ENCODE measurements at places on chromosomes 11 and 22.

GRCh38 chr11:113528982-113529381 lies 53.8 kb upstream of the DRD2 start:
- DNase-seq = peak; percentile 46

DNA sequence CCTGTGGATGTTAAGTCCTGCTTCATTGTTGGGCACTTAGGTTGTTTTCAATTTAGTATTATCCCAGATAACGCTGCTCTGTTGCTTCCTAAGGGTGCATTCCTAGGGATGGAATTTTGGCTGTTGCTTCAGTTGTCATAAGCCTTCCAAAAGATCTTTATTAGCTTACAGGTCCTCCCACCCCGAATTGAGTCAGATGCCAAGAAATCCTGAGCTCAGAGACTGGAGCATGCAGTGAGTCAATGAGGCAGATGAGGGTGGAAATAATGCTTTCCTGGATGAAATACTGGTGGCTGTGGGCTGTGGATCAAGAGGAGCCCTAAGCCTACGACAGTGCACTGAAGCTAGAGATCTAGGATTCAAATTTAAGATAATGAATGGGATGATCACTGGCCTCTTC lies 10.7 kb upstream of the IL18BP start:
- DNase-seq = peak; percentile 81

DNA sequence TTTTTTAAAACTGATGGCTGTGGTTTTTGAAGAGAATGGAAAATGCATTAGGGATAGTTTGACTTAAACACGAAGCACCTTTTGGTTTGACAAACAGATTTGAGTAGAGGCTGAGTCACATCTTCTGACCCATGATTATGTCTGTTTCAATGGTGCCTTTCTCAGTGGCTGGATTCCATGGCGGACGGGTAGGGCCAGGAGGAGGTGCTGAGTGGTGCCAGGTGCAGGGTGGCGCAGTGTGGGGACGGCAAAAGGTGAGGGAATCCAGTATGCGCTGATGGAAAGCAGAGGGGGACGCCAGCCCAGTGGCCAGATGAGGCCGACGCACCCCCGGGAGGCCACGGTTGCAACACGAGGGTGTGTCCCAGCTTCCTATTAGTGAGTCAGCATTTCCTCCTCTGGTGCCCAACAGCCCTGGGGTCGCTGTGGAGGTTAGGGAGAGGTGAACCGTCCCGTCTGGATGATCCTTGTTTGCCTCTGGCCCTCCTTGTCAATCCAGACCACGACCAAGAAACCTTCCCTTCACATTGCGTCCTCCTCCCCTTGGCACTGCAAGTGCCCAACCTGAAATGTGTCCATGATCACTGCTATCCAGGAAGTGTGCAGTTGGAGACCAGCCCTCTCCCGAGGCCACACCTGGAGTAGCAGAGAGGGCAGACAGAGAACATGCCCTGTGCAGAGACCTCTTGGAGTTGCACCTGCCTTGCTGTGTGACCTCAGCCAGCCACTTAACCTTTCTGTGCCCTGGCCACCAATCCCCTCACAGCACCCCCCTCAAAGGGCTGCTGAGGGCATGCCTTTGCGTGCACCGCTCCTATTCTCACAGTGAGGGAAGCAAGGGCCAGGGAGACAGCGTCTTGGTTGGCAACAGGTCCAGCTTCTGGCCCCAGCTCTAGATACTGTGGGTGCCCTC lies 32.5 kb upstream of the ATXN10 start:
- DNase-seq = peak; percentile 67

GRCh38 chr11:213111-213510 lies 5.6 kb downstream of the RIC8A start:
- DNase-seq = no peak

DNA sequence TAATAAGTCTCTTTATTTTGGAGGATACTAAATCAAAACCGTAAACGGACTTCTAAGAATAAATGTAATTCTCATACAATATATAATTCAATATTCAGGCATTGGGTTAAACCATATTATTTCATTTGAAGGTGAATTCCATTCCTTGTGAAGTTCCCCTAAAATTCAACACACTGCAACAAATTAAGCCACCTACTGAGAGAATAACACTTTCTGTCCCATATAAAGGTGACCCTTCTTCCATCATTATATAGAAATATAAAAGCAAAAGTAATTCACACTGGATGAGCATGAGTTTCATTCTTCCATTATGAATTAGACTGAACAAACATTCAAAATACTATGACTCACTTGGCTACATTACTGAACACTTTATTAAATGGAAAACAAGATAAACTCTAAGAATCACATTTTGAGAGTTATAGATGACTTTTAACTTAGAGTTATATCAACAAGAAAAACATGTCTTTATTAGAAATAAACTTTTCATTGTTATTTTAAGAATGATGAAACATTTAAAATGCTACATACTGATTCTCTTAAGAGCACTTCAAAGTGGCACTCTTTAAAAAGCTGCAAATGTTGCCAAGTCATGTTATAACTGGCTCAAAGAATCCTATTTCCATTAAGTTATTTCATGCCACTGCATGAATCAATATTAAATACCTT lies 2.8 kb downstream of the SESN3 start:
- DNase-seq = no peak
